ENCODE measurements at places on chromosomes 11 and 22. TPM values are rescaled to one million over a fixed set of nuclear protein-coding genes. Genes with fewer than 3 reads are reported as not detected.
A peak's percentile ranks its signal among the peaks of the same experiment; 100 is the strongest.

The IGLL1 gene
- not detected for total RNA-seq

The FAM76B gene
- 139 TPM for total RNA-seq

The APOL3 gene
- not detected for total RNA-seq

The OR52H1 gene
- not detected for total RNA-seq

The DGCR8 gene
- total RNA-seq: 39.7 TPM

The INPP5J gene
- total RNA-seq: 1.5 TPM

The HYOU1 gene
- 129 TPM for total RNA-seq

The NFAM1 gene
- 0.19 TPM for total RNA-seq

The NRGN gene
- 7.5 TPM for total RNA-seq

The HOATZ gene
- not detected for total RNA-seq

The CNGA4 gene
- total RNA-seq: not detected

DNA sequence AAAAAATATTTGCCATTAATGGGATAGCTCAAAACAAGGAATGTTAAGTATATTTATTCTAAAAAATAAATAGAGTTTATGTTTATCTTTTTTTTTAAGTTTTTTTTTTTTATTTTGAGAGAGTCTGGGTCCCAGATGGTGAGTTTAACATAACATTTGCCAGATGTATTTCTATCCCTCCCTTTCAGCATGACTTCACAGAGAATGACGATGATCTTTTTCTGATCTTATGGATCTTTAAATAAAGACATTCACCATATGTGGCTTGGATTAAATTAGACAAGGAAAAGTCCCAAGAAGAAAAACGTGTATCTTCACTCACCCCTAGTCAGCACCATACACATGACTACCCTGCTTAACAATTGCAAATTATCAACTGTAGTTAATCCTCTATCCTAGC, 839.8 kb upstream of the CNTN5 start:
- no peak overlapping the region for H3K27ac ChIP-seq
- H3K4me1 ChIP-seq: no peaks in the 10 kb centered on the region
- no peak overlapping the region for H3K4me3 ChIP-seq

DNA sequence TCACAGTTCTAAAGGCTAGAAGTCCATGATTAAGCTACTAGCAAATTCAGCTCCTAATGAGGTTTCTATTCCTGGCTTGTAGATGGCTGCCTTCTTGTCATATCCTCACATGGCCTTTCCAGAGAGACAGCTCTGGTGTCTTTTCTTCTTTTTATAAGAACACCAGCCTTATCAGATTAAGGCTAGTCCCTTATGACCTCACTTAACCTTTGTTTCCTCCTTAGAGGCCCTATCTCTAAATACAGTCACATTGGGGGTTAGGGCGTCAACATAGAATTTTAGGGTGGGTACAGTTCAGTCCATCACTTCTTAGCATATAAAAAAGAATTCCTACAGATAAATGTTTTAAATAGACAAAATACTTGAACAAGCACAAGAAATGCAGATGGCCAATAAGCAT, 18.2 kb upstream of the CLPB start:
- DNase-seq: no peak
- no peaks in the 10 kb centered on the region for H3K4me1 ChIP-seq
- H3K36me3 ChIP-seq: no peaks in the 10 kb centered on the region
- no peak overlapping the region for H3K4me3 ChIP-seq
- no peak overlapping the region for H3K27ac ChIP-seq

GRCh38 chr22:47563406-47564157, 801.1 kb downstream of the TBC1D22A start:
- no peak for DNase-seq
- no peak overlapping the region for H3K4me3 ChIP-seq
- no peaks in the 10 kb centered on the region for H3K36me3 ChIP-seq
- no peaks in the 10 kb centered on the region for H3K27me3 ChIP-seq
- H3K4me1 ChIP-seq: no peaks in the 10 kb centered on the region

DNA sequence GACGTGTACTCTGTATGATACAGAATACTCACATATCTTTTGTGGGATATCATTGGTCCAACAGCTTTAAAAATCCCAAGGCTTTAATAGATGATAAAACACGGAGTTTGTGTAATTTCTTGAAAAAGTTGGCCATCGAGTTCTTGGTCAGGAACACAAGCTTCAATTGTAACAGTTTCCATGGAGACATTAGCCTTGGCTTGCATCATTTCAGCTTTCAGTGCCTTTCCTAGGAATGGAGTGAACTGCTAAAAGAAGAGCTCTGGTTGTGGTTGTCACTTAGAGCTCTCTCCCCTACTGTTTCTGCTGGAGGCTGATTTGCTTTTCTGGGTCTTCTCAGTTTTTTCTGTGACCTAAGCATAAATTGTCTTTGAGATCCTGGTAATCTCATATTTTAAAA, 14.2 kb downstream of the BMAL1 start:
- no peak for DNase-seq
- no peaks in the 10 kb centered on the region for H3K36me3 ChIP-seq
- no peaks in the 10 kb centered on the region for H3K4me1 ChIP-seq
- no peak overlapping the region for H3K27ac ChIP-seq
- H3K27me3 ChIP-seq: no peaks in the 10 kb centered on the region

DNA sequence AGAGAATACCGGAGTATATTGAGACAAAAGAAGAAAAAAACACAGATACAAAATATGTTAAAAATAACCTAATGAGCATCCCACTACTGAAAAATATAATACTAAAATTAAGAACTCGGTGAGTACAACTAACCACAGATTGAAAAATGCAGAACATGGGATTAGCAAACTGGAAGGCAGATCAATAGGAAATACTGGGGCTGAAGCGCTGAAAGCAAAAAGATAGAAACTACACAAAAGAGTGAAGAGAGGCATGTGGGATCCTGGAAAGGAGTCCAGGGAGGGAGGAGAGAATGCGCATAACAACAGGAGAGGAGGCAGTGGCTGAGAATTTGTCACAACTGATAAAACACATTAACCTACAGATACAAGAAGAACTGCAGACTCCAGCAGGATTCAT, 159.3 kb downstream of the EFCAB6 start:
- no peaks in the 10 kb centered on the region for H3K27me3 ChIP-seq
- H3K4me3 ChIP-seq: no peak overlapping the region
- DNase-seq: no peak
- no peaks in the 10 kb centered on the region for H3K36me3 ChIP-seq
- H3K4me1 ChIP-seq: no peaks in the 10 kb centered on the region

- H3K36me3 ChIP-seq: no peaks in the 10 kb centered on the region
- H3K27me3 ChIP-seq: no peaks in the 10 kb centered on the region
- H3K4me1 ChIP-seq: no peaks in the 10 kb centered on the region
- no peak overlapping the region for H3K27ac ChIP-seq
- H3K4me3 ChIP-seq: no peak overlapping the region
These were observed 788.7 kb downstream of the OPCML start for GRCh38 chr11:132743601-132744000.

GRCh38 chr11:119065369-119065768, 2.2 kb upstream of the VPS11 start:
- H3K27me3 ChIP-seq: no peaks in the 10 kb centered on the region
- peak; percentile 43 for DNase-seq
- no peak overlapping the region for H3K27ac ChIP-seq
- H3K4me1 ChIP-seq: no peaks in the 10 kb centered on the region

- no peak overlapping the region for H3K27ac ChIP-seq
- no peaks in the 10 kb centered on the region for H3K4me1 ChIP-seq
- H3K36me3 ChIP-seq: no peaks in the 10 kb centered on the region
- no peaks in the 10 kb centered on the region for H3K27me3 ChIP-seq
- H3K4me3 ChIP-seq: no peak overlapping the region
These were observed 75.8 kb downstream of the CD44 start for GRCh38 chr11:35214792-35215193.

GRCh38 chr11:47688111-47688510, 27.1 kb downstream of the AGBL2 start:
- H3K27me3 ChIP-seq: no peaks in the 10 kb centered on the region
- no peak for DNase-seq
- no peak overlapping the region for H3K27ac ChIP-seq
- H3K4me1 ChIP-seq: no peaks in the 10 kb centered on the region
- H3K4me3 ChIP-seq: no peak overlapping the region
- H3K36me3 ChIP-seq: no peaks in the 10 kb centered on the region

DNA sequence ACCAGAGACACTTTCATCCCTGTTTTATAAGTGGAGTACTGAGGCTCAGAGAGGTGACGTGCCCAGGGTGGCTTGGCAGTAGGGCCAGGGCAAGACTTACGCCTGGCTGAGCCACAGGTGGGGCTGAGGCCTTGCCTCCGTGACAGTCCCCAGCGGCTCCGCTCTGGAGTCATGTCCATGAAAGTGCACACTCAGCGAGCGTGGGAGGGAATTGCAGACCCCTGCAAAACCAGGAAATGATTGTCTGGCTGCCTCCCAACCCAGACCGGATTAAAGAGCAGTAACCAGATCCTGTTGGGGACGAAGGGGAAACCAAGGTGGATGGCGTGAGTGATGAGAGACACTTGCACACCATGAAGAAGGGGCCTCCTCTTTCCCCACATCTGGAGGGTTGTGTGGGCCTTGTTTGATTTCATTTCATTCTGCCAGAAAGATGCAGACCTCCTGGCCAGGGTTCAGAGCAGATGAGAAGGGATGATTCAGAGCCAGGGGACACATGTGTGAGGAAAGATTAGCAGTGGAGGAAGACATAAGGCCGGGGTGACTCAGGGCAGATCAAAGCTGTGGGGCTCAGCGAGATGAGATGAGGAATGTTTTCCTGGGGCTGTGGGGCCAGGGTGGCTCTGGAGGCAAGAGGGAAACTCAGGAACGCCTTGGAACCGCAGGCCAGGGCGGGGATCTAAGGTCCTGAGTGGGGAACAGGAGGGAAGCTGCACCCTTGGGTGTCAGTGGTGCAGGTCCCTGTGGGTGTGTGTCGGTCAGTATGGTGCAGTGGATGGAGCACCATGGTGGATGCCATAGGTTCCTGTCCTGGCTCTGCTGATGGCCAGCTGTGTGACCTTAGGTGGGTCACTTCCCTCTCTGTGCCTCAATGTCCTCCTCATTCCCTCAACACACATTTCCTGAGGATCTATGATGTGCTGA, 29.9 kb upstream of the LRRC32 start:
- H3K4me1 ChIP-seq: peaks cover 10% of the 10 kb centered on the region
- no peaks in the 10 kb centered on the region for H3K36me3 ChIP-seq
- DNase-seq: no peak
- no peak overlapping the region for H3K27ac ChIP-seq

GRCh38 chr11:45580399-45580798, 85.0 kb downstream of the CHST1 start:
- H3K4me3 ChIP-seq: no peak overlapping the region
- no peak overlapping the region for H3K27ac ChIP-seq
- peaks cover 8% of the 10 kb centered on the region for H3K27me3 ChIP-seq
- H3K4me1 ChIP-seq: peaks cover 13% of the 10 kb centered on the region

GRCh38 chr11:111795334-111795985, 29.3 kb upstream of the PPP2R1B start:
- no peaks in the 10 kb centered on the region for H3K4me1 ChIP-seq
- H3K27ac ChIP-seq: no peak overlapping the region
- H3K27me3 ChIP-seq: no peaks in the 10 kb centered on the region
- H3K4me3 ChIP-seq: no peak overlapping the region
- H3K36me3 ChIP-seq: no peaks in the 10 kb centered on the region
- no peak for DNase-seq

DNA sequence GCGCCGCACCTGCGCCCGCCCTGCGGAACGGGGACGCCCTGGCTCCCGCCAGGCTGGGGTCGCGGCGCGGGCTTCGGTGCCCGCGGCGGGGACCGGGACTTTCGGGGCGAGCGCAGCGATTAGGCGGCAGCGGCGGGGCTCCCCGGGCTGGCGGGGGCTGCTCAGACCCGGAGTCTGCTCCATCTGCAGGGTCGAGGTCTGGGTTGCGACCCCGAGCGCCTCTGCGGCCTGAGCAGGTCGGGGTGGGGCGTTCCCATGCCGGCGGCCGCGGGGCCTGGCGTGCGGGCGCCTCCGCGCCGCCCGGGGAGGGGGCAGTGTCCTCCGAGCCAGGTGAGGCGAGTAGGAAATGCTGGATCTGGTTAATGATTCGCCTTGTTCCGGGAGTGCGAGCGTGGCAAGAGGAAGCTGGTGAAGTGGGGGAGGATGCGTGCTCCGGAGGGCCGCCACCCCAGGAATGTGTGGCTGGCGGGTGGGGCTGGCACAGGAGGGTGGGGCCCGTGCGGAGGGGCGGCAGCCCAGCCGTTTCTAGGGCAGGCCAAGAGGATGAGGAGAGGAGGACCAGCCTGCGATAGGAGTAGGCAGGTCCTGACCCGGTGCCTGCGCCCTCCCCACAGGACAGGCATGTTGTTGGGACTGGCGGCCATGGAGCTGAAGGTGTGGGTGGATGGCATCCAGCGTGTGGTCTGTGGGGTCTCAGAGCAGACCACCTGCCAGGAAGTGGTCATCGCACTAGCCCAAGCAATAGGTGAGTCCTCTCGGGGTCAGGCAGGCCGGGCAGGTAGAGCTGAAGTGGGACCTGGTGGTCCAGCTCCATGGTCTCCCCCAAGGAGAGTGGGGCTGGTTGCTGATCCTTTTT, 606 bp downstream of the RASSF7 start:
- H3K36me3 ChIP-seq: no peaks in the 10 kb centered on the region
- no peak for DNase-seq
- no peak overlapping the region for H3K27ac ChIP-seq

- DNase-seq: no peak
- H3K27ac ChIP-seq: no peak overlapping the region
- H3K36me3 ChIP-seq: no peaks in the 10 kb centered on the region
- H3K4me3 ChIP-seq: no peak overlapping the region
- no peaks in the 10 kb centered on the region for H3K4me1 ChIP-seq
These were observed 7.1 kb downstream of the MUC2 start for GRCh38 chr11:1081601-1082311.

DNA sequence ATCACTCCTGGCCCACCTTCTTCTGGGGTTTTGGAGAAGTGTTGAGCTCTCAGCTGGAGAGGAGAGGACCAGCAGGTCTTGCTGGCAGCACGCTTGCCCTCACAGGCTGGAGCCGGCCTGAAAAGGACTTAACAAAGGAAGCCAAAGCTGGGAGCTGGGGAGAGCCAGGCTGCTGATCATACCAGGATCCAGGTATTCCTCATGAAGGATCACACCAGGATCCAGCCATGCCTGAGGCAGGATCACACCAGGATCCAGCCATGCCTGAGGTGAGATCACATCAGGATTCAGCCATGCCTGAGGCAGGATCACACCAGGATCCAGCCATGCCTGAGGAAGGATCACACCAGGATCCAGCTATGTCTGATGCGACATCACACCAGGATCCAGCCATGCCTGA, 17.0 kb downstream of the MRGPRD start:
- H3K4me1 ChIP-seq: no peaks in the 10 kb centered on the region
- no peak overlapping the region for H3K27ac ChIP-seq
- H3K27me3 ChIP-seq: no peaks in the 10 kb centered on the region
- no peaks in the 10 kb centered on the region for H3K36me3 ChIP-seq

- no peak overlapping the region for H3K4me3 ChIP-seq
- peak; percentile 87 for DNase-seq
- no peak overlapping the region for H3K27ac ChIP-seq
- H3K27me3 ChIP-seq: peaks cover 19% of the 10 kb centered on the region
- no peaks in the 10 kb centered on the region for H3K4me1 ChIP-seq
- no peaks in the 10 kb centered on the region for H3K36me3 ChIP-seq
These were observed 90.6 kb downstream of the GAB4 start for GRCh38 chr22:16917144-16918003.

- no peak for DNase-seq
- H3K36me3 ChIP-seq: no peaks in the 10 kb centered on the region
- H3K27ac ChIP-seq: no peak overlapping the region
- H3K4me3 ChIP-seq: no peak overlapping the region
- no peaks in the 10 kb centered on the region for H3K4me1 ChIP-seq
These were observed 281.5 kb upstream of the NARS2 start for GRCh38 chr11:78856211-78856610.

Measured in neural progenitor cell (in vitro differentiated cells).